Lung microvascular endothelial cell (primary cell): ENCODE measurements at places on chromosomes 11 and 22.
A peak's percentile ranks its signal among the peaks of the same experiment; 100 is the strongest.

DNA sequence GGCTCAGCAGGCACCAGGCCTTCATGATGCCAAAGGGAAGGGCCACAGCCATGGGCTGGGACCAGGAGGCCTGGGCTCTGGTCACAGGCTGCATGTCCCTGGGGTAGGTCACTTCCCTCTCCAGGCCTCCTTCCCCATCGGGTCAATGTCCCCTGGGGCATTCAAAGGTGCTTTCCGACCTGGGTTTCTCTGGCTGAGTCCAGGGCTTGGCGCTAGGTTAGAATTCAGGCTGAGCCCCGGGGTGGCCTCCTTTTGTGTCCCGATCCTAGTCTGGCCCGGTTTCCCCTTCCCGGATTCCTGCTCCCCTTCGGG, 12.2 kb downstream of the MAFF start:
- no peak for DNase-seq

GRCh38 chr11:124961972-124962609, 8.1 kb downstream of the CCDC15 start:
- DNase-seq, result peak; percentile 83

DNA sequence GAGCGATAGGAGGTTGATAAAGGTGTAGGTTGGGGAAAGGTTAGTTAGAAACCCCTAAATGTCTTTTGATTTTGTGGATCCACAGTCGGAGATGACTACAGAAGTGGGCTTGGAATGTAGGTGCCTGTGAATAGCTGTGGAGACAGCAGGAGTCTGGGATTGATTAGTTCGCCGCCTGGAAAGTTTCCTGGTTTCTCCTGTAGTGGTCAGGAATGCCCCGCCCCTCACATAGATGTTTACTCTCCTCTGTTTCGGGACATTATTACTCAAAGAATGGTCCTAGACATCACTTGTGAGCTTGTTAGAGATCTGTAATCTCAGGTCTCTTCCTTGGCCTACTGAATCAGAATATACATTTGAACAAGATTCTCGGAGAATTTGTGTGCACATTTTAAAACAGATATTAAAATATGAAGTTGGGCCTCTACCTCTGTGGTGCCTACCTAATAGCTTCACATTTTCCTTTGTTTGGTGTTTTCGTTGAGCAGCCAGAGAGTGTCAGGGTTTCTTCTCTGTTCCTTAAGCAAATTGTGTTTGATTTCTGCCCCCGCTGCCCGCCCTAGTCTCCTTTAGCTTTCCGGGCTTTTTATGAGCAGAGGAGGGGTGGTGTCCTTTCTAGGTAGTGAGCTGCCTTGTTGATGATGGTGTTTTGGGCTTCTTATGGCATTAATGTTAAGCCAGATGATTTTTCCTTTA, 89.4 kb downstream of the PPP6R3 start:
- DNase-seq, result peak; percentile 27

DNA sequence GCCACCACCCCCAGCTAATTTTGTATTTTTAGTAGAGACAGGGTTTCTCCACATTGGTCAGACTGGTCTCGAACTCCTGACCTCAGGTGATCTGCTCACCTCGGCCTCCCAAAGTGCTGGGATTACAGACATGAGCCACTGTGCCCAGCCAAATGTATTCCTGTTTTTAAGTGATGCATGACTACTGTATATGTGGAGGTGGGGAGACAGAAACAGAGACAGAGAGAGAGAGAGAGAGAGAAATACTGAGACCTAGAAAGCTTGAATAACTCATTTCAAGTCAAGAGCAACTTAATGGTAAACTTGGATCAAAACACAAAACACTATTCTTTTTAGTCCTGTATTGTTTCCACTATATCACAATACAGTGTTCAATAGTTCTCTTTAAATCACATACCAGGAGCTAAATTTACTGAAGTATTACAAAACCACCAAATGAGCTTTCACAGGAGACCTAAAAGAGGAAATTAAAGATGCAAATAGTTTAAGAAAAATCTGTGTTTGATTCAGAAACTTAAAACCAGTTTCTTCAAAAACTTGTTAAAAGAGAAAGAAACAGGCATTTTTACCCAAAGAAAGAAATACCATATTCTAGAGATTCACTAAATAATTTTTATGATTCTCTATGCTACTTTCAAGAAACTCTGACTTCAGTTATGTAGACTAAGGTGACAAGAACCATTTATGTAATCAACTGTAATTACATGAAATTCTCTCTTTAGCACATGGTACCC, 188.7 kb downstream of the ETS1 start:
- no peak for DNase-seq

DNA sequence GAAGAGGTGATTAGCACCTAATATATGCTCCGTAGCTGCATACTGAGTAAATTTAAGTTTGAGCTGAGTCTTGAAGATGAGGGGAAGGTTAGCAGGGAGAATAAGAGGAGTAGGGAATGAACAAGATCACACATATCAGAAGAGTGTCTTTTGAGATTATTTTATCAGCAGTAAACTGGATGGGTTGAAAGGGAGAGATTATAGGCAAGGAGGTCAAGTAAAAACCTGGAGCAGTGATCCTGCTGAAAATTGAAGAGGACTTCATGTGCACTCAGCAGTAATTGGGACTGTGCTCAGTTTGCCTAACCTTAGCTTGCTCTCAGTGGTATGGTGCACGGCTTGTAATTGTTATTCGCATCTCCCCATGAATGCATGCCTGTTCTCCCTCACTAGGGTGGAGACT, 79.5 kb upstream of the PICALM start:
- DNase-seq, result no peak

- no peak for DNase-seq
Measured at GRCh38 chr22:29700206-29700899, 19.4 kb upstream of the CABP7 start.

DNA sequence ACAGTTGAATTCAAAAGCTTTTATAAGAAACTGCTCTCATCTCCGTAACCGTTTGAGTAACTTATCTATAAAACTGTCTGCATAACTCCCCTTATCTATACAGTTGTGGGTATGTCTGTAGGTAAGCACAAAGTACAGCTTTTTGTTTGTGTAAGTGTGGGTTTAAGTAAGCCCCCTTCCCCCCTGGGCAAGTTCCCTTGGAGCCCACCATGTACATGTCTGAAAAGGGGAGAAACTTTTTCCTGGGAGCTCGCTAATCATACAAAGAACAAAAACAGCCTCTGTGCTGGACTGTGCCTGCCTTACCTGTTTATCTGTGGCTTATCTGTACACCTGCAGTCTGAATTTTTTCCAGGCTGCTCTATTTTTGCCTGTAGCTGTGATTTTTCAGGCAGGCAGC, 36.3 kb upstream of the TMEM45B start:
- DNase-seq, result no peak

GRCh38 chr11:101436511-101437142, 147.2 kb downstream of the TRPC6 start:
- peak; percentile 2 for DNase-seq

DNA sequence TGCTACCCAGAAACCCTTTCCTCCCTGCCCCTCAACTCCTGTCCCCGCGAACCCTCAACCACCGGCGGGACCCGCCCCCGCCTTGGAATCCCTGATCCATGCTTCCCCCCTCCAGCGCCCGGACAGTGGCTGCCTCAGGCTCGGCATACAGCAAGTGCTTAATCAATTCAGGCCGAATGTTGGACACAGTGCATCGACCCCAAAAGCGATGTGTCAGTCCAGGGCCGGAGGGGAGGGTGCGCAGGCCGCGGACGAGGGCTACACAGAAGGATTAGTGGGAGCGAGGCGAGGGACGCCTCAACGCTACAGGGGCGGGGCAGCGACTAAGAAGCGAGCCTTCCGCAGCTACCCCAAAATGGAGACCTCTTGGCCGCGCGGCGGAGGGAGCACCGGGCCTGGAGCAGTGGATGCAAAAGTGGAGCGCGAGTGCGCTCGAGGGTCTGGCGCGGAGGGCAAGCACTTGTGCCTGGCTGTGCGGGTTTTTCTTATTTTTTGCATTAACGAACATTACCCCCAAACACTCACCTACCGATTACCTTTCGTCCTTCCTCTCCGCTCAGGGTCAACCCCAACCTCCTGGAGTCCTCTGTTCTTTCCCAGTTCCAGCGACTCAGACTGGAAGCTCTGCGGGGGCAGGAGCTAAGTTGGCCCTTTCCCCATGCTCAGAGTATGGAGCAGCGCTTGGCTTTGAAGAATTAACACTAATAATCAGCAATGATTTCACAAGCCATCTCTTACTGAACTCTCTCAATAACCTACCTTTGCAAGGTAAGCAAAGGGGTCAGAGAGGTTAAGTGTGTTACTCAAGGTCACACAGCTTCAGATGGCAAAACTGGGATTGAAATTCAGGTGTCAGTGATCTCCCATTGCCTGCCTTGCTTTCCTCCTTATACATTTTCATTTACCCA, 30.0 kb upstream of the WNT11 start:
- no peak for DNase-seq

- no peak for DNase-seq
Measured at GRCh38 chr11:71495286-71496230, 31.5 kb upstream of the KRTAP5-7 start.

- no peak for DNase-seq
Measured at GRCh38 chr22:28024422-28024888, 105.4 kb upstream of the PITPNB start.

- no peak for DNase-seq
Measured at GRCh38 chr11:118055966-118056365, 20.9 kb upstream of the TMPRSS4 start.

DNA sequence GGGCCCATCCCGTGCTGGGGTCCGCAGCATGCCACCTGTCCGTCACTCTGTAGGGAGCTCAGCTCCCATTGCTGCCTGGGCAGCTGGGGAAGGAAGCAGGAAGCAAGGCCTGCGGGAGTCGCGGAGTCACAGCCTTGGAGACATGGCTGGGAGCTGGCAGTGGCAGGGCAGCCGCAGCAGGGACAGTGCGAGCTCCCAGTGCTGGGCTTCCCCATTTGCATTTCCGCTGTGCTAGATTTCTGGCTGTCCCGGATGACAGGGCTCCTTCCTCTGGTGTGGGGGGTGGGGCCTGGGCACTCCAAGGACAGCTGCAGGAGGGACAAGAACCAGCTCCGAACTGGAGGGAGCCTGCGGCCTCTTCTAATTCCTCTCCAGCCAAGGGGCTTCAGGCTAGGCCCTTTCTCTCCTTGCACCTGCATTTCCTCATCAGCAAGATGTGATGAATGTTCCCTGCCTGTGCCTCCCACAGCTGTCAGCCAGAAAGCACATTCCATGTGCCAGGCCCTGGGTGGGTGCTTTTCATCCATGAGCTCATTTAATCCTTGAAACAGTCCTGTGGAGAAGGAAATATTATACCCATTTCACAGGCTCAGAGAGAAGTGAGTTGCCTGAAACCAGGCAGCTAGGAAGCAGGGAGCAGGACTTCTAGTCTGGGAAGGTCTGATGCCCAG, 48.0 kb downstream of the MYO7A start:
- DNase-seq, result peak; percentile 4

- no peak for DNase-seq
Measured at GRCh38 chr11:16889905-16890304, 124.3 kb downstream of the PLEKHA7 start.

GRCh38 chr11:35582033-35582432, 36.2 kb upstream of the FJX1 start:
- DNase-seq, result no peak

DNA sequence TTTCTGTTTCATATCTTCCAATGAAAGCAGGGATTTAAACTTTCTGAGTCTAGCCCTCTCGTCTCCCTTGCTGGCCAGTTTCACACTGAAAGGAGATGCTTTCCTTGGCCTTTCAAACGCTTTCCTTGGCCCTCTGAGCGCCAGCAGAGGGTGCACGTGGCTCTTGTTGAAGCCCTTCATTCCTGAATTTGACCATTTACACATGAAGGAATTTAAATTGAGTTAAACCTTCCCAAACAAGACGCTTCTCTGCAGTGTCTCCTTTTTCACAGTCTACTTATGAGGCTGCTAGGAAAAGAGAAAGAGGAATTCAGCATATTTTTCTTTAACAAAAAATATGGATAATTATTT, 21.6 kb downstream of the NNMT start:
- peak; percentile 74 for DNase-seq

DNA sequence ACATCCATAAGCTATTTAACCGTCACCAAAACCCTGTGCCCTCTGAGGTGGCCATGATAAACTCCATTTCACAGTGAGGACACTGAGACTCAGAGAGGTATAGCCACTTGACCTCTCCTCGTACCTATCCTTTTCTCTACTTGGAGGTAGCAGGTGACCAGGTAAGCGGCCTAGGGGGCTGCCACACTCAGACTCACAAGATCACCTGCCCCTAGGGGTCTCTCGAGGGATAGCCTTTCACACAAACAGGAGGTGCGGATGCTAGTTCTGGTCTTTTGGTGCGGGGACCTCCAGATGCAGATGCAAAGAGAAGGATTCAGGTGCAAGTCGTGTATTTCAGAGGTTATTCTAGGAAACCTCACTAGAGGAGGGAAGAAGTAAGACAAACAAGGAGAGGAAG, 14.6 kb downstream of the MS4A18 start:
- DNase-seq, result no peak

GRCh38 chr11:34468209-34468841, 29.6 kb downstream of the CAT start:
- no peak for DNase-seq

- no peak for DNase-seq
Measured at GRCh38 chr11:83061883-83062282, 9.8 kb downstream of the RAB30 start.

GRCh38 chr11:131909426-131910177, 539.2 kb downstream of the NTM start:
- no peak for DNase-seq
